ENCODE measurements at places on chromosomes 3 and 15.

GRCh38 chr3:40593351-40593750 lies 68.6 kb downstream of the ZNF621 start:
- DNase-seq: no peak

DNA sequence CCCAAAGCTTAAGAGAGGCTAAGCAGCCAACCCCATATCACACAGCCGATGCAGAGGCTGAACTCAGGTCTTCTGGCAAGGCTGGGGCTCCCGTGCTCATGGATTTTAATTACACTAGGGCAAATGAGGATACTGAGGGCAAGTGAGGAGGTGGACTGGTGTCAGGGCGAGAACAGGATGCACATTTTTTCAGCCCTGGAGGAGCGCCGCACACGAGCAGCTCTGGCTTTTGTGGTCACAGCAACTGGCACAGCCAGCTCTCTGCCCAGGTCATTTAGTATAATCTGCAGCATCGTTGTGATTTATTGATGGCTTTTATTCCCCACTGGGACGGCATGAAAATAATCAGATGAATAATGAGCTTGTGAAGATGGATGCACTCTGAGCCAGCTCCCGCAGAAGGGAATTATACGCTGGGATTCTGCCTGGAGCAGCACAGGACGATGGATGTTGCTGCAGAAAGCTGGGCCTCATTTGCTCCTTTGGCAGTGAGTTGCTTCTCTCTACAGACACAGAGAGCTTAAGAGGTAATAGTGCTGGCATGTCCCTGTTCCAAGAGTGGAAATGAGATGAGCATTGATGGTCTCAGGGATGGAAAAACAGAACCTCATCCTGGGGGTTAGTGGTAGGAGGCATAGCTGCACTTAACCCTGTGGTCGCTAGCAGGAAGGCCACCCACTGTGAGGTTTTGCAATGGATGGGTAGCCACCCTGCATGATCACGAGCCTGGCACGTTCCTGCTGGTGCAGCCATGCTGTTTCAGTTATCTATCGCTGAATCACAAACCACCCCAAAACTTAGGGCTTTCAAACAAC lies 135.4 kb downstream of the UACA start:
- DNase-seq: no peak

GRCh38 chr15:92553317-92553716 lies 102.3 kb downstream of the FAM174B start:
- no peak for DNase-seq

- DNase-seq: no peak
Measured at GRCh38 chr15:59791755-59792154, 102.6 kb upstream of the BNIP2 start.

GRCh38 chr3:56782906-56783305 lies 18.8 kb downstream of the ARHGEF3 start:
- no peak for DNase-seq

DNA sequence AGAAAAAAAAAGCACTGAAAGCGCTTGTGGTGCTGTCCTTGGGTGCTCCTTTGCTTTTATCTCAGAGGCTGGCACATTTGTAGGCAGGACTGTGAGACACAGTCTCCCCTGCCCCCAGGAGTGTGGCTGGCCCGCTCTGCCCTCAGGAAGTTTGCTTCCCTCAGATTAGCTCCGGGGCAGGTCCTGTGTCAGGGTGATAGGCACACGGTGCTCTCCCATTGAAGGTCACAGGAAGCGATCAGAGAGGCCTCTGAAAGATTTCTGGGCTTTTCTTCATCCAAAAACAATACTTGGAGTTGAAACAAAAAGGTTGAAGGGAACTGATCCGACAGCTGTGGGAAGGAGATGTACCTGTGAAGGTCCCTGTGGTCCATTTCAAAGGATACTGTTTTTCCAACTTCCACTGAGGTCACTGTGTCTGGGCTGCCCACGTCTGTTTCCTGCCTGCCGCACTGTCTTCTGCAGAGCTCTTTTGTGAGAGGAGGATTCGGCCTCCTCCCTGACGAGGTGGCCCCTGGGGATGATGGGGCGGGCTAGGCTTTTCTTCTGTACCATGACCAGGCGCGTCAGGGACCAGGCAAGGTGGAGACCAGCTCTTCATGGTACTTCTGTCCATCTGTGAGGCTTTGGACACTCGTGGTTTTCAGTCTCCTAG lies 330.5 kb upstream of the CTDSPL start:
- no peak for DNase-seq

GRCh38 chr3:113741086-113741485 lies 5.0 kb downstream of the NAA50 start:
- no peak for DNase-seq

DNA sequence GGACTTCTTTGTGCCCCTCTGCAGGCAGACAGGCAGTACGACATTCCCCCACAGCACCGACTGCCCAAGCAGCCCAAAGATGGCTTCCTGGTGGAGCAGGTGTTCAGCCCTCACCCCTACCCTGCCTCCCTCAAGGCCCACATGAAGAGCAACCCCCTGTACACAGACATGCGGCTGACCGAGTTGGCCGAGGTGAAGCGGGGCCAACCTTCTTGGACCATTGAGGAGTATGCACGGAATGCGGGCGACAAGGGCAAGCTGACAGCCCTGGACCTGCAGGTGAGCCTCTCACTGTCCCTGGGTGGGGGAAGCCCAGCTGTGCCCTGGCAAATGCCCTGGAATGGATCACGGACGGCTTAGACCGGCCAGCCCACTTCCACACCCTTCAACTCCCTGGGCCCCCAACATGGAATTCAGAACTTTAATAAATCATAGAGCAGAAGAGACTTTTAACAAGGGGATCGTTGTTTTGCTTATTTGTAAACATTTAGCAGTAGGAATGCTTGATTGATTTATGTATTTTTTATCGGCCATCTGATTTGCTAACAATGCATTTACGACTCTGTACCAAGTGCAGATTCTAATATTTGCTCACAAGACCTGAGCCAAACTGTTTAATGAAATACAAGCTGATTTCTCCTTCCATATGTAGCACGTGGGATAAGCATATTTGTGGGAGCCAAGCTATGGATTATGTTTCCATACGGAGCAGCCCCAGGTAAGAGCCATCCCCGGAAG lies 31.1 kb downstream of the MINAR1 start:
- no peak for DNase-seq

DNA sequence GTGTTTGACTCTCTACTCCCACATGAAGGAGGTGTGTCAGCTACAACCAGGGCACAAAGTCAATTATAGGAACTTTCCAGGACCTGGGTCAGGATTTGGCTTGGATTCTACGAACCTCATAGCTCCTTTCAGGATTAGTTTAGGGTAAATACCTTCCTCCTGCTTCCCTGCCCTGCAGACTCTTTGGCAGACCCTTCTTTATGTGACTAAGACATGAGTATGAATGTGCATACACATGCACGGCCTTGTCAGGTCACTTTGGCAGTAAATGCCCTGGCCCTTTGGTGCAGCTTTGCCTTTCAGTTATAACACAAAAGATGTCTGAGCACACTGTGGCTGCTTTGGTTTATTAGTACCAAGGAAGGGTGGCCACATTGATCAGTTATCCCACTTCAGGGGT lies 68.9 kb downstream of the GHSR start:
- DNase-seq: no peak

DNA sequence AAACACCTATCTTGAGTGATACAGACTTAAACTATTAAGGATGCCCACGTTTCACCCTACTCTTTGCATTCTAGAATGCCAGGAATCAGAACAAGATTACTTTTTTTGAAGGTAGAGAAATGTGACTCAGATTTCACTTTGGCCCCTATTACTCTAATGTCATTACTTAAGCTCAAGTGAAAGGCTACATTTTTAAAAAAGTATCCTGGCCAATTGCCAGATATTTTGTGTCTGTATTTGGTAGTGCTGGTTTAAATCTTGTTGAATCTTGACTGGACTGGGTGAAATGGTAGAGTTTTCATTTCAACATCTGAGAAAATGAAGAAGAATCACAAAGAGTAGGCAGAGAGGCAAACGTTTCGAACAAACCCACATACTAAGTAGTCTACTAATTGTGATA lies 218.2 kb upstream of the UBE2E1 start:
- no peak for DNase-seq

- DNase-seq: no peak
Measured at GRCh38 chr3:13173186-13173585, 100.0 kb upstream of the IQSEC1 start.

DNA sequence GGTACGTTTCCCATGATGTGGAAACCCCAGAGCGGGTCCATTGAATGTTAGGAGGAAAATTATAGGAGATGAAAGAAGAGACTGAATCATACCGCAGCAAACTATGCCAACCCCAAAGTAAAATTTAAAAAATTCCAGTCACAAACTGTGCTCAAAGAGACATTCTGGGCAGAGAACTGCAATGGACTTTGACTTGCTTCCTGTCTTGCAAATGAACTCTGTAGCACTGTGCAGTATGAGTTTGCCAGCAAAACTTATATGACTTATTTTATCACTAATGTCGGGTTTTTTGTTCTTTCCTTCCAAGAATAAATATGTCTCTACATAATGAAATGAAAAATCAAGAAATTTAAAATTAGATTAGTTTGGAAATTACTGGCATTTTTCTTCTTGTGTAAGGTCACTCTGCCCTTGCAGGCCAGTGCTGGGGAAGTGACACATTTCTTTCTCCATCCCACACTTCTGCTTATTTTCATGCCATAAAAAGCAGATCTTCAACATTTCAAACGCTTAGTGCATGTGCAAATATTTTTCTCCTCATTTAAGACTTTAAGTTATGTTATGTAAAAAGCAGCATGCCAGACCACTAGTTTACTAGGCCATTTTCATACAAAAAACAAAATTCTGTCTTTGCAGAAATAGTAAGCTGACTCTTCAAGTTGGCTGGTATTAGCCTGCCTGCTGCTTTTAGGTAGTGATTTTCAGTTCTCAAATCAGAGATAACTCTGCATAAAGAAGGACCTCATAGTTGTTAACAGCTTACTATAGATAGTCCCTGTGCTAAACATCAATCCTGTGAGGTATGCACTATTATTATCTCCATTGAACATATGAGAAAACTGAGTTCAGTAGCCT lies 32.2 kb upstream of the SSR3 start:
- no peak for DNase-seq

- no peak for DNase-seq
Measured at GRCh38 chr15:22863356-22863755, 24.9 kb downstream of the NIPA2 start.

- no peak for DNase-seq
Measured at GRCh38 chr3:48299746-48300712, 33.4 kb downstream of the SPINK8 start.

GRCh38 chr3:71346061-71346460 lies 237.5 kb downstream of the FOXP1 start:
- no peak for DNase-seq

GRCh38 chr15:80559761-80560160 lies 135.3 kb upstream of the ABHD17C start:
- no peak for DNase-seq

DNA sequence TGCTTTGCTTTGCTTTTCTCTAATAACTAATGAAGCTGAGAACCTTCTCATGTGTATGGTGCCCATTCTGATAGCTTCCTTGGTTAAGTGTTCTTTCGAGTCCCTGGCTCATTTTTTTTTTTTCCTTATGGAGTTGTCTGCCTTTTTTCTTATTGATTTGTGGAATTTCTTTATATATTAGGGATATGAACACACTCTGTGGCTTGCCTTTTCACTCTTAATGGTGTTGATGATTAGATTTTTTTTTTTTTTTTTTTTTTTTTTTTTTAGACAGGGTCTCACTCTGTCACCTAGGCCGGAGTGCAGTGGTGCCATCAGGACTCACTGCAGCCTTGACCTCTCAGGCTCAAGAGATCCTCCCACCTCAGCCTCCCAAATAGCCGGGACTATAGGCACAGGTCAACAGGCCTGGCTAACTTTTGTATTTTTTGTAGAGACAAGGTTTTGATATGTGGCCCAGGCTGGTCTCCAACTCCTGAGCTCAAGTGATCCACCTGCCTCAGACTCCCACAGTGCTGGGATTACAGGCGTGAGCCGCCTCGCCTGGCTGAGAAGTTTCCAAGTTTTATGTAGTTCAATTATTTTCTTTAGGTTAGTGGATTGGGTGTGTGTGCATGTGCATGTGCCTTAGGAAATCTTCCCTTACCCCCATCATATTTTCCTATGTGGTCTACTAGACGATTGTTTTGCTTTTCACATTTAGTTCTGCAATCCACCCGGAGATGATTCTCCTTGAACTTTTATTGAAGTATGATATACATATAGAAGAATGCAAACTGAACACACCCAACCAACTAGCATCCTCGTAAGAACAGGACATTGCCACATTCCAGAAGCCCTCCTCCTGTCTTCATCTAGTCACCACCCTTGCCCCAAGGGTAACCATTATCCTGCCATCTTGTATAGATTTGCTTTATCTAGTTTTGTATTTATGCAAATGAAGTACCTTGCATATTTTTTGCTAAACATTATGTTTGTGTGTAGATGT lies 1.7 kb upstream of the SNRPA1 start:
- no peak for DNase-seq

GRCh38 chr3:94647131-94647530 lies 584.3 kb downstream of the NSUN3 start:
- DNase-seq: no peak

- no peak for DNase-seq
Measured at GRCh38 chr3:73813291-73813690, 188.6 kb upstream of the PDZRN3 start.

- DNase-seq: no peak
Measured at GRCh38 chr15:85899927-85900326, 105.2 kb upstream of the KLHL25 start.

DNA sequence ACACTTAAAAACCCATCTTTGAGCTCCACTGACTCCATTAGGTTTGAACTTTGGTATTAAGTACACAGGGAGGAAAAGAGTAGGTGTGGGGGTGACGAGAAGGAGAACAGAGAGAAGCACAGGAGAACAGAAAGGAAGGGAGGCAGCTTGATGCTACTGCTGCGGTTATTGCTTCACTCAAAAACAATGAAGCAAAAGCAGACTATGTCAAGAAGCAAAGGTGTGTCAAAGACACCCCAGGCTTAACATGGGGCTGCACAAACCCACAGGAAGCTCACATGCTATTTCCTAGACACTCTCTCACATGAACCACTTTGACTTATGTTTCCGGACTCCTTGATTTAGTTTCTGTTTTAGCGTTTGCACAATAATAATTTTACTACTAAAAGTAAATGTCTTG lies 961.0 kb upstream of the CFAP20DC start:
- no peak for DNase-seq

DNA sequence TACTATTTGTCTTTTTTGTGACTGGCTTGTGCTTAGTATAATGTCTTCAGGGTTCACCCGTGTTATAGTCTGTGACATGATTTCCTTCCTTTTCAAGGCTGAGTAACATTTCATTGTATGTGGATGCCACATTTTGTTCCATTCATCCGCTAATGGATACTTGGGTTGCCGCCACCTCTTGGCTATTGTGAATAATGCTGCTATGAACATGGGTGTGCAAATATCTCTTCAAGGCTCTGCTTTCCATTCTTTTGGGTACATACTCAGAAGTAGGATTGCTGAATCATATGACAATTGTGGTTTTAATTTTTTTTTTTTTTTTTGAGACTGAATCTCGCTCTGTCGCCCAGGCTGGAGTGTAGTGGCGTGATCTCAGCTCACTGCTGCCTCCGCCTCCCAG lies 15.4 kb downstream of the CRTC3 start:
- DNase-seq: no peak

GRCh38 chr3:170496868-170497140 lies 78.1 kb downstream of the CLDN11 start:
- no peak for DNase-seq

GRCh38 chr3:133366921-133367320 lies 32.9 kb upstream of the BFSP2 start:
- no peak for DNase-seq

All from NCI-H1048 (cell line).